ENCODE measurements at places on chromosomes 11 and 22.

- no peak for DNase-seq
These were observed 9.5 kb downstream of the LTO1 start for GRCh38 chr11:69665669-69666068.

DNA sequence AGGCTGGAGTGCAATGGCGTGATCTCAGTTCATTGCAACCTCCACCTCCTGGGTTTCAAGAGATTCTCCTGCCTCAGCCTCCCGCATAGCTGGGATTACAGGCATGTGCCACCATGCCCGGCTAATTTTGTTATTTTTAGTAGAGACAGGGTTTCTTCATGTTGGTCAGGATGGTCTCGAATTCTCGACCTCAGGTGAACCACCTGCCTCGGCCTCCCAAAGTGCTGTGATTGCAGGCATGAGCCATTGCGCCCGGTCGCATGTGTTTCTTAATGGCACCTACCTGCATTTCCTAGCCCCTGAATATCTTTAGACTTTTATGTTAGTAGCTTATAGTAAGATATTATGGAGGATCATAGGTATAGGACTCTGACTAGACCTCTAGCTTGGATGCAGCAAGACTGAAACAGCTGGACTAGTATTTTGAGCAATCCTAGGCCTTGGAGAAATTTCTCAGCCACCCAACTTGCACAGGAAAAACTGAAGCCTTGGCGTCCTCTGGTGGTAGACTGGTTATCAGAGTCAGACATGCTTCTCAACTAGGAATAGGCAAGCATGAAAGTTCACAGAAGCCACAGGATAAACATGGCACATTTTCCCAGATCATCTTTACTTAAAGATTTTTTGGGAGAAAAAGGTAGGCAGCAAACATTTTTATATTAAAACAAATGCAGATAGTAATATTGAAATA is 22.7 kb upstream of the C1QTNF4 start:
- DNase-seq = no peak

DNA sequence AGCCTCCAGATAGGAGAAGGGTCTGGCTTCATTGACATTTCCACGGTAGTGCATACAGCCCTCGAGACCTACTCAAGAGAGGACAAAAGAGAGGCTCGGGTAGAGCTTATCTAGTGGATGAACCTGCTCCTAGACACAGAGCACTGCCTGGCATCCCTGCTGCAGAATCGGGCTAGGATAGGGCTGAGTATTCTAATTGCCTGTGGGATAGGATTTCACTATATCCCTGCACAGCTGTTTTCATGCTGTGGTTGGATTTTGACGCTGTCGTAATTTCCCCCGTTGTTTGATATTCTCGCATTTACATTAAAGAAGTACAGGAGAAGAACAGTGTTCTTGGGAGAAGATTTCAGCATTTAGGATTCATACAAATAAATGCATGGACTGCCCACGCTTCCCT is 107.8 kb downstream of the KIRREL3 start:
- no peak for DNase-seq

GRCh38 chr22:45125188-45125587 is 38.5 kb upstream of the NUP50 start:
- peak; percentile 46 for DNase-seq

DNA sequence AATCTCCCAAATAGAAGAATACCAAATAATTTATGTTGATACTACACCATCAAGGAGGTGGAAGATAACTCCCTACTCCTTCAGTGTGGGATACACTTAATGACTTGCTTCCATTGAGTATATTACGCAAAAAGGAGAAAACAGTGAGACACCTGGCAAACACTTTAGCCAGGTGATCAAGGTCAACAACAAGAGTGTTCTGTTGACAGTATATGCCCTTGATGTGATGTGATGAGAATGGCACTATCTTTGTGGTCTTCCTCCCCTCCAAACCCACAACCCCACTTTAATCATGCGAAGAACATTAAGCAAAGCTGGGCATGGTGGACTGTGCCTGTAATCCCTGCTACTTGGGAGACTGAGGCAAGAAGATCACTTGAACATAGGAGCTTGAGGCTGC is 26.0 kb downstream of the MAPK1 start:
- no peak for DNase-seq

Data from chondrocyte (in vitro differentiated cells).